Esophagus muscularis mucosa (tissue), 4 donors: ENCODE measurements at places on chromosomes 7 and 10. TPM values are rescaled to one million over a fixed set of nuclear protein-coding genes. Genes with fewer than 3 reads are reported as not detected.

- no peak for DNase-seq
Observed at GRCh38 chr10:118807512-118808305, 52.9 kb upstream of the CACUL1 start.

- no peak for DNase-seq
Observed at GRCh38 chr10:104349623-104350126, 4.0 kb upstream of the CFAP58 start.

DNA sequence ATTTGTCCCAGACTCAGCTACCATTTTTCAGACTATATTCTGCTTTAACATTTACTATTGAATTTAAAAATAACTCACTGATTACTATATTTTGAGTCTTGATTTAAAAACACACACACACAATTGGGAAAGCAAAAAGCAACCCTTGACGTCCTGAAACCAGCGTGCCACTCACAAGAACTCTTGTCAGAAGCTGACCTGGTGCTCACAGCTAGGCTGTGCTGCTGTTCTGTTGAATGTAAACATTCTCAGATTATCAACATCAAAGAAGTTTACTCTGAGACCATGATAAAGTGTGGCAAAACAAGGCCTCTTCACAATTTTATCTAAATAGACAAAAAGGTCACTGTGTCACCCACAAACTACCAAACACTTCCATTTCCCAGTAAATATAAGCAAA is 62.6 kb upstream of the CACNA2D1 start:
- DNase-seq, result no peak

Gene ANXA8
- total RNA-seq, result not detected

- no peak for DNase-seq
Observed at GRCh38 chr10:11144626-11145494, 127.2 kb downstream of the CELF2 start.

DNA sequence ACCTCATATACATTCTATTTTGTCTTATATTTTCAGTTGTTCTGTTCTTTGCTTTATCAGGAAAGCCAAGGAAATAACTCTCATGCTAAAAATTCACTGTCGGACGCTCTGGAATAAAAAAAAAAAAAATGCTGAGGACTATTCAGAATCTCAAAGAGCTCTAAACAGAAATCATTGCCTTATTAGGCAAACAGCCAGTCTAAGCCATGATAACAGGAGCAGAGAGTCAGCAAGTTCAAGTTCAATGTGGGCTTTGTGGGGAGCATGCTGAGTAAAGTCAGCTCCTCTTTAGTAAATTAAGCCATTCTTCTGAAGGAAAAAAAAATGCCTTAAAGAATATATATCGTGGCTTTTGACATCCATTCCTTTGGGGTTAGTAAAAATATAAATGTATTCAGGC is 13.6 kb upstream of the FAM13C start:
- DNase-seq, result no peak

DNA sequence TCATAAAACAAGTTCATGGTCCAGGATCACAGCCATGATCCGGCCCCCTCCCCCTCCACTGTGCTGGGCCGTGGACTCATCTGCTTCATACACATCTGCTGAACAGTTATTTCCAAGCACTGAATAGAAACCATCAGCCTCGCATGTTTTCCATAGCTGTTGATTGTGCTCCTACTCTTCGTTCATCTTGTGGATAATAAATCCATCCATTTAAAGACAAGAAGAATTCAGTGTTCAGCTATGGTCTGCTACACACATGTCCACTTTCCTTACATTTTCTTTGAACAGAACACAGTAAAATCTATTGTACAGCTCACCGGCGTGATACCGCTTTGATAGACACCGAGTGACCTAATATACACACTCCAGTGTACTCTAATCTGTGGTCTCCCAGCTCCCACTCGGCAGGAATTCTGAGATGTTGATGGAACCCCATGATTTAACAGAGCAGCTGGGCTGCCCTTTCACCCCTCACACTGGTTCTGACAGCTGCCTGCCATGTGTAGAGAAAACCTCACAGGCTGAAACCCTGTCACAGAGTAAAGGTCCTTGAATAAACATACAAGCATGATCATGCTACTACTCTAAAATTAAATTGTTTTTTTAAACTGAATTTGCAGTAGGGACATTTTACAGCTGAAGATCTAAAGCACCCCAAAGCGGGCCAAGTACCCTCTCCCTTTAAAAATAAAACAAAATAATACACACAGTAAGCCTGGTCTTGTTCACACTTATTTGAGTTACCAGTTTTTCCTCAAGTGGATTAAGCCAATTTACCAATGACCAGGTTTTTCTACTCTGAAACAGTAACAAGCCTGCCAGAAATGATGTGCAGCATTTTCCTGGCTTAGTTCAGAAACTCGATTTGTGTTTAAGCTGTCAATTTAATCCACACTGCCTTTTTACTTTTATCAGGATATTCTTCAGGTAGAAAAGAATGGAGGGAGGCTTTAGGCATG is 95.1 kb upstream of the FZD1 start:
- no peak for DNase-seq

- DNase-seq, result no peak
Observed at GRCh38 chr7:21104124-21104500, 317.4 kb upstream of the SP8 start.

DNA sequence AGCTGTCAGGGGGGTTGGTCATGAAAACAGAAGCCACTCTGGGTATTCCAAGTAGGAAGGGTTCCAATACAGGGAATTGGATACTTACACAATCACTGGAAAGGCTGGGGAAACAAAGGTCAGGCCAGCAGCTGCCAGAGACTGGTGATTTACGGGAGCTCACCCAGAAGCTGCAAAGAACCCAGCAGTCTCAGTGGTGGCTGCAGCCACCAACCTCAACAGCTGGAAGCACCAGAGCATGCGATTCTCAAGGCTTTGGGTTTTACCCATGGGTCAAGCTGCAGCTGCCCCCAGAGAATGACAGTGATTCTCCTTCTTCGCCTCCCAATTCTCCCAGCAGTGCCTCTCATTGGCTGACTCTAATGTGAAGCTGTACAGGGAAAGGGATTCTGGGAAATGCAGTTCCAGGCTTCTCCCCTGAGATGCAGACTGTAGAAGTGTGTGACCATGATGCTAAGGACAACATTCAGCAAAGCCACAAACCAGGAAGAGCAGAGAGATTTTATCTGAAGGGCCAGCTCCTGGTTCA is 107.2 kb upstream of the TCF7L2 start:
- no peak for DNase-seq

DNA sequence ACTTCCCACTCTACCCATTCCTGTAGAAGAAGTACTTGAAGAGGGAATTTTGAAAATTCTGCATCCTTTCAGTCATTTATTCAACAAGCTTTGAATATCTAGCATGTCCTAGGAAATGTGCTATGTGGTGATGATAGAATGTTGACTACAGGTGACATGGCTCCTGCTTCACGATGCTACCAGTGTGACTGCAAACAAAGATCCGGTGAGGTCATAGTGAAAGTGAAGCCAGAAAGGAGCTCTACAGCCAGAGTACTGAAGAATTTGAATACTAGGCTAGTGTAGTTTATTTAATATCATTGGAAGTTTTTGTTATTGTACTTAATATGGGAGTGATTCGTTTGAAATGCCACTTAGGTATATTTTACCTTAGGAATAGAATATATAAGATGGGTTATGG is 348.1 kb downstream of the TFEC start:
- DNase-seq, result no peak
